ENCODE measurements at places on chromosomes 16 and 17. TPM values are rescaled to one million over a fixed set of nuclear protein-coding genes. Genes with fewer than 3 reads are reported as not detected.

Gene KRTAP4-4
- not detected for total RNA-seq

Gene UMOD
- not detected for total RNA-seq

Gene TEKT1
- total RNA-seq: not detected

Gene KRTAP4-3
- not detected for total RNA-seq

Gene NAA60
- 21.7 TPM for total RNA-seq

Gene SP6
- total RNA-seq: not detected

Gene IGSF6
- not detected for total RNA-seq

Gene SLC9A5
- 1.7 TPM for total RNA-seq

Gene ASGR2
- total RNA-seq: not detected

Gene KRT17
- total RNA-seq: 134 TPM

Gene RUNDC3A
- 0.14 TPM for total RNA-seq

Gene CHD9NB
- not detected for total RNA-seq

Gene FOXC2
- total RNA-seq: 3.0 TPM

Gene PITPNM3
- total RNA-seq: 39.7 TPM

Gene FBXW10
- 0.15 TPM for total RNA-seq

Gene PYY
- not detected for total RNA-seq

Gene RBFOX1
- total RNA-seq: 11.6 TPM

Gene UNC13D
- total RNA-seq: 1.4 TPM

Gene IL21R
- 3.8 TPM for total RNA-seq

Gene EXOC3L1
- total RNA-seq: 2.0 TPM

Gene ALKBH5
- 297 TPM for total RNA-seq

Gene TPPP3
- total RNA-seq: 34.6 TPM

Gene LYZL6
- total RNA-seq: not detected

All from SJCRH30 (cell line).